Liver (tissue), 10 donors: ENCODE measurements at places on chromosomes 12 and 14. TPM values are rescaled to one million over a fixed set of nuclear protein-coding genes. Genes with fewer than 3 reads are reported as not detected.
A peak's percentile ranks its signal among the peaks of the same experiment; 100 is the strongest.

Gene L3HYPDH
- total RNA-seq, result 35.1 TPM

Gene RDH11
- 174 TPM for total RNA-seq

Gene LRP1-AS
- not detected for total RNA-seq

Gene ETFBKMT
- total RNA-seq, result 4.8 TPM

Gene BCL11B
- total RNA-seq, result 0.42 TPM

Gene TMEM233
- 0.05 TPM for total RNA-seq

Gene GPR68
- total RNA-seq, result 0.33 TPM

Gene SLCO1A2
- 0.17 TPM for total RNA-seq

DNA sequence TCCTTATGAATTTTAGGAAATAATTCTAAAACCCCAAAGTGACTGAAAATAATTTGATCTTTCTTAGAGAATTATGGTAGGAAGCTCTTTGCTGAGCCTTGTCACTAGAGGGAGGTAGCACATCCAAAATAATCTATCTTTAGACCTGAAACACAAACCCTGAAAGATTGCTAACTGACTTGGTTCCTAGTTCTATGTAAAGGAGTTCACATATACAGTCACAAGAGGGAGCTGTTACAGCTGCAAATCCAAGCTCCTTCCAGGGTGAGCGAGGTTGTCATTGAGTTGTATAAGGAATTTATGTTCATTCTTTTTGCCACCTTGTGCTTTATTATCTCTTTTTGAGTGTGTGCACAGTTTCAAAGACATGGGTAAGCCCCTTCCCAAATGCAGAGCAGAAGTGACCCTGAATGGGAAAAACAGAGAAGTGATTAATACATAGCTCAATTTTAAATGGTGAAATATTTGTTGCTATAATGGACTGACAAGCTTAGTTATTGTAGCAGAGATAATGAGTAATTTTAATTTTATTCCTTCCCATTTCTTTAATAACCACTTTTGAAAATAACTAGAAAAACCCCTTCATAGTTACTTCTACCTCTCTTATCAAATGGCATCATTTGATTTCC lies 387.9 kb downstream of the DAD1 start:
- no peak for DNase-seq

GRCh38 chr12:132481345-132481744 lies 8.6 kb upstream of the FBRSL1 start:
- no peak for DNase-seq

DNA sequence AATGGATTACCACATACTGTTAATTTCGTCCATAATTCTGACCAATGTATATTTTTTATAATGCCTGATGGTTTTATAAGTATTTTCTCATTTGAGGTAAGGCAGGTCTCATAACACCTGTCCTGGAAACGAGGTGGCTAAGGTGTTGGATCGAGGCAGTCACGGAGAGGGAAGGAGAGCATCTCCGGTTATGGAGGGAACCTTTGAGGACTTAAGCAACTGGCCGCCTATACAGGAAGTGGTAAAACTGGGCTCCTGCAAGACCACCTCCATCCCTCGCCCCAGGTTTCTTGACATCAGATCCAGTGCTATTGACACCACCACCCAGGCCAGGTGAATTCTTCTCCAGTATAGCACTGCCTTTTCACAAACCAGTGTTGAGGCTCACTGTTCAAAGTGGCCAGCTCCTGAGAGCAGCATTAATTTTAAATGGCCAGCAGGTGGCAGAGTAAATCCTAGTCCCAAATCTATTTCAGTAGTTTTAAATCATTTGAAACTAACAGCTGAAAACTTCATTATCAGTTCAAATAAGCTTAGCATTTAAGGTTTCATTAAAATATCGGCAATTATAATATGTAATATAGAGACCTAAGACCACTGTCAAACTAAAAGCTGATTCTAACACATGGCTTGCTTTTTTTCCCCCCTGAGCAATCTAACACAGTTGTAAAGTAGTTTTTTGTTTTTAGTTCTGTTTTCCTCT lies 100.8 kb downstream of the PPM1A start:
- no peak for DNase-seq

GRCh38 chr14:79018836-79019235 lies 848.7 kb downstream of the NRXN3 start:
- no peak for DNase-seq

DNA sequence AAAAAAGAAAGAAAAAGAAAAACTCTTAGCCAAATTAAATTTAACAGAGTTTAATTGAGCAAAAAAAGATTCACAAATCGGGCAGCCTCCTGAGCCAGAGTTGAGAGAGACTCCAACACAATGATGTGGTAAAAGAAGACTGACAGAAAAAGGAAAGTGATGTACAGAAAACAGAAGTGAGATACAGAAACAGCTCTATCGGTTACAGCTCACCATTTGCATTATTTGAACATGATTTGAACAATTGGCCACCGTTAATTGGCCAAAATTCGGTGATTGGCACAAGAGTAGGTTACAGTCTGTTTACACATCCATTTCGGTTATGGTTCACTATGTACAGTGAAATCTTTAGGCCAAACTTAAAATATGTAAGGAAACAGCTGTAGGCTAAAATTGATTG lies 117.7 kb downstream of the SPTSSA start:
- no peak for DNase-seq

DNA sequence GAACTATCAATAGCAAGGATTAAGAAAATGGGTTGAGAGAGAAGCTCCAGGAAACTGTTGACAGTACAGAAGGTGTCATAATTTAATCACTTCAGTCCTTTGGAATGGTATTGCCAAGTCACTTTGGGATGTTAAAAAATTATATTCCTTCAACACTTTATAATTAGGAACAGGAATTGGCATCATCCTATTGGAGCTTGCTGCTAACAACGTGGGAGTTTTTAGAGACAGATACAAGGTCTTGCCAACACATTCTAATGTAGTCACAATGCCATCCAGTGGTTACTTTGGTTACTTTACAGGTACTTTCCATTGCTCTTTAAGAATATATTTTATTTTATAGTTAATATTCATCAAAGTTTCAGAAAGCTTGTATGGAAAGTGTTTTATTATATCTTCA lies 310.1 kb downstream of the SYT1 start:
- DNase-seq, result no peak

GRCh38 chr12:26510354-26510674 lies 314.9 kb downstream of the SSPN start:
- no peak for DNase-seq

DNA sequence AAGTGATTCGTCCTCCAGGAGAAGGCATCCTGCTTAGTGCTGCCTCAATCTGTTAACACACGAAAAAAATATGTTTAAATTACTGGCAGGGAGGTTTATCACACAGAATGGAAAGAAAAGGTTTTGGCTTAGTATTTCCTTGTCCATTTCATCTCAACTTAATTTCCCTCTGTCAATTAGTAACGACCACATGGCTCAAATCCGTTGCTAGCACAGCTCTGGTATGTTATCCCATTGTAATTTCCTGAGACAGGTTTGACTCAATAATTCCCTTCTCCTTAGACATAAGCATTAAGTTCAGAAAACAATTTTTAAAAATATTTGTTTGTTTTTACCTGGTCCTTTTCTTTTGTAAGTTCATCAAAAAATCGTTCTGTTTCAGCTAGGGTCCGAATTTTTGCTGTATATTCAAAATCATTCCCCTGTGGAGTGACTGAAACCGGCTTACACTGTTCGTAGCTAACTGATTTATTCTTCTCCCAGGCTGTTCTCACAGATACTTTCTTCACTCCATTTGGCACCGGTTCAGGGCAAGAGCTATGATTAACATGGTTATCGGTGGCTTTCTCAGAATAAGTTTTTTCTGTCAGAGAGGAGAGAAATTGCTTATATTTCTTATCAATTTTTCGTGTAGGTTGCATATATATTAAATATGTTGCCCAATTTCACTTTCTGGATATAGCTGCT lies 10.1 kb upstream of the PITPNM2 start:
- DNase-seq, result no peak

DNA sequence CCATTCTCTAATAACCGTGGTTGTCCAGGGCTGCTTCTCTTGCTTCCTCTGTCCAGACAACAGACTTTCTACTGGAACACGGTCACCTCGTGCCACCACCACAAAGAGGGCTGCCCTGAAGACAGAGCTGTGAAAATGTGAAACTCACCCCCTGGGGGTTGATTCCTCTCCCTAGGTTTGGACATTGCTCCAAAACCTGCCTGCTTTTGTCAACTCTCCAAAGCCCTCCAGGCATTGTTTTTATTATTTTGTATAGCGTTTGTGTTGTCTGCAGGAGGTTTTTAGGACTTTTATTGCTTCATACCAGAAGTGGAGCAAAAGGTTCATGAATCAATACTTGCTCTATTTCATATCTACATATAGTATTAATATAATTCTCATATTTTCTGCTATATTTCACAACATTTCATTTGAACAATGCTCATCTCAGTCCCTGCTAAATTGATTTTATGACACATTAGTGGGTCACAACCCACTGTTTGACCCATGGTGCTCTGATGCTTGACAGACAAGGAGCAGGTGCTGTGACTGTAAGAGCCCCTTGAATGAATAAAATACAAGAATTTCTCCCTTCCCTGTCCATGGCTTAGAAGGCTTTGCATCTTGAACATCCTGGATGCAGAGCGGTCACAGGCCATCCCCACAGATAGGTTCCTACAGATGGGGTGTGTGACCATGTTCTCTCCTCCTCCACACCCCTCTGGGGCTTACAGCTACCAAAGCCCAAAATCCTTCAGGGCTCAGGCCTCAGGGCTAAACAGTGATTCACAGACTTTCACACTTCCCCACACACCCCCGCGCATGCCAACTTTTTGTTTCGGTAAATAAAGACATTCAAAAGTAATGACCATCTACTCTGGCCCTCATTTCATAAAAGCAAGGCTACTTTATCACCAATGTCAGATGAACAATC lies 20.6 kb upstream of the EML1 start:
- no peak for DNase-seq

DNA sequence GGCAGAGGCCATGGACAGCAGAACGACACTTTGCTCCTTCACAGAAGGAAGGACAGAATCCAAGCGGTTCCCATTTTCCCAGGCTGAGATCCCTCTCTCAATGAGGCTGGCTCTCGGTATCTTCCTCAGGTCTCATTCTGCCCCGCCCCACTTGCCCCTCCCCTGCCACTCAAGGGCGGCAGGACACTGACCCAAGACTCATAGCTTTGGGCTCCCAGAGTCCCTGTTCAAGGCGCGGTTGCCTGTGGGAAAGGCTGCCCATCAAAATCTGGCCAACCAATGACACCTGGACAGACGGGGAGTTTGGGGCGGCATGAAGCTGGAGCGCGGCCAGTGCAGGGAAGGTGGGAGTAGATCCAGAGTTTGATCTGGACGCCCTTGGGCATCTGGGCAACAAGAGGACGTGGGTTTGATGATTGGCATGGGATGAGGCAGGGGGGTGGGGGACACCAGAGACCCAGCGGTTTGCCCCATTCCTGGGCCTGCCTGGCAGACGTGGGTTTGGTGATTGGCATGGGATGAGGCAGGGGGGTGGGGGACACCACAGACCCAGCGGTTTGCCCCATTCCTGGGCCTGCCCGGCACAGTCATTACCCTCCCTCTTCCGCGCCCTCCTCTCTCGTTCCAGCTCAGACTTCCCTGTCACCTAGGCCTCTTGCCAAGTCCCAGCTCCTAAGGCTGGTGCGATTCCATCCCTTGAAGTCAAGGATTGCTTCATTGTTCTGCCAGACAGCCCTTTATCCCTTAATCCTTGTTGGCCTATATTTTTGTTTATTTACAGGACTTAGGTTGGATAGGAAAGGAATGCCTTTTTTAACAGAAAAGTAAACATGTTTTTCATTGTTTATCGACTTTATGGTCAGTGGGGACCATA lies 92.1 kb downstream of the NINJ2 start:
- DNase-seq, result no peak

- DNase-seq, result peak; percentile 91
These were observed 62.4 kb downstream of the ADCK1 start for GRCh38 chr14:77862154-77862786.

- no peak for DNase-seq
These were observed 10.4 kb downstream of the KCNJ8 start for GRCh38 chr12:21764065-21764464.

DNA sequence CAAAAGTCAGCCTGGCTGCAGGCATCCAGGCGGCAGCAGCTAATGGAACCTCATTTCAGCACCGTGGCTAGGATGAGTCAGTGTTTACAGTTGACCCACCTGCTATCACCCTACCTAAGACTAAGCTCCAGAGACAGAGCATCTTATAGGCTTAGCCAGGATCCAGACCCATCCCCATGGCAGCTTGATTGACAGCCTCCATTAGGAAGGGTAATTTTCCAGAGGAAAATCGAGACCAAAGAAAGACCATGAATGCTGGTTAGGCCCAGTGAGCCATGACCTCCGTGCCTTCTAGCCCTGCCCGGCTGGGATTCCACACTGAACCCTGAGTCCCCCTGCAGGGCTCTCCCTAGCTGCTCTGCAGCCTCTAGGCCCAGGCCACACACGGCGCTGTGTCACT lies 38.7 kb downstream of the TUNAR start:
- no peak for DNase-seq

DNA sequence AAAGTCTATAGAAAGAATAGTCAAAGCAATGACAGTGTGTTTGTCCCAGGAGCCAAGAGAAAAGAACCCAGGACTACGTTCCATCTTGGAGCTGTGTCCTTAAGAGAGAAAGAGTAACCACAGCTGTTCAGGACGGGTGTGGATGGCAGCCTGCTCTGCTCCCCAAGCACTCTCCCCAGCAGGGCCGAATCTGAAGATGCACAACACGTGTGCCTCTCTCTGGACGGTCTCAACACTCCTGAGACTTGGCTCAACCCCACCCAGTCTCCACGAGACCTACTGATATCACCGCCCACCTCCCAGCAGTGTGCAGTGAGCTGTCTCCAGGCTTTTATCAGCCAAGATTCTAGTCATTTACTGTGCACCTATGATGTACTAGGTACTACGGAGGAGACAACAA lies 27.3 kb upstream of the ANO2 start:
- no peak for DNase-seq

GRCh38 chr12:40646456-40646855 lies 45.8 kb upstream of the CNTN1 start:
- no peak for DNase-seq

DNA sequence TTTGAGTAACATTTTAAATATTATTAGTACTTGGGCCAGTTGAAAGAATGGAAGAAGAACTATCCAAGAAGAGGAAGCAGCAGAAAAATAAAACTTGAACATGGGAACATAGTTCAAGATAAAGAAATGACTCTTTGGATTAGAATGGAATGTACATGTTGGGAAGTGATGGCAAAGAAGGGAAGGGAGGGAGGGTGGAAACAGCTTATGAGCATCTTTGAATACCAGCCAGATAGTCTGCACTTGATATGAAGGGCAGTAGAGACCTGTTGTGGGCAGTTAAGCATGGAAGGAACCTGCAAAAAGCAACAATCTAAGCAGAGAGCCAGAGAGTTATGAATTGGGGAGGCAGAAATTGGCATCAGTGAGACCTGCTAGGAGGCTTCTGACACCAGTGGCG lies 10.0 kb upstream of the IL22 start:
- no peak for DNase-seq

DNA sequence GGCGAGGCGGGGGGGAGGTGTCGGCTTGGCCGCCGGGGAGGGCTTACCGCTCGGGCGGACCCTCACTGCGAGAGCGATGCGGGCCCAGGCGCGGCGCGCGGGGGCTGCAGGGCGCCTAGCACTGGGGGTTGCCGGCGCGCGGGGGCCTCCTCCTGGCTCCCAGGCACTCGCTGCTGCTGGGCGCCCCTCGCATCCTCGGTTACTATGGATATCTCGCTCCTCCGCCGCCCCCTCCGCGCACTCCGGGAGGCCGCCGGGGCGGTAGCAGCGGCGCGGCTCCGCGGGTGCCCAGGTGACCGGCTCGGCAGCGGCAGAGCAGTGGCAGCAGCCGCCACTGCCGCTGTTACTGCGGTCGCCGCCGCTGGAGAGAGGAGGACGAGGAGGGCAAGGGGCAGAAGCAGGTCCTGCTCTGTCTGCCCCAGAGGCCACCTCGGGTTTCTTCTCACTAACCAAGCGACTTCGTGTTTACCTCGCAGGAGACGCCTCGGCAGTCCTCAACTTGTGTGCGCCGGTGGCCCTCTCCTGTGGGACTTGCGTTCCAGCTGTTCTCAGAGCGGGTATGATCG lies 250.1 kb downstream of the APAF1 start:
- no peak for DNase-seq
